Stimulated activated memory B cell treated with anti-CD40 and anti-IgM and Interleukin-4, amounts not matched to agents 10 μg/mL and 1 μg/mL and 100 μg/mL, for 72 hours (primary cell): ENCODE measurements at places on chromosomes 6 and 20.

GRCh38 chr20:57940868-57941522 is 231.2 kb upstream of the PMEPA1 start:
- ATAC-seq = no peak

GRCh38 chr6:142444376-142444775 is 142.6 kb downstream of the ADGRG6 start:
- peak; percentile 29 for ATAC-seq

- peak; percentile 70 for ATAC-seq
Observed at GRCh38 chr6:43246301-43247113, 3.2 kb downstream of the TTBK1 start.

DNA sequence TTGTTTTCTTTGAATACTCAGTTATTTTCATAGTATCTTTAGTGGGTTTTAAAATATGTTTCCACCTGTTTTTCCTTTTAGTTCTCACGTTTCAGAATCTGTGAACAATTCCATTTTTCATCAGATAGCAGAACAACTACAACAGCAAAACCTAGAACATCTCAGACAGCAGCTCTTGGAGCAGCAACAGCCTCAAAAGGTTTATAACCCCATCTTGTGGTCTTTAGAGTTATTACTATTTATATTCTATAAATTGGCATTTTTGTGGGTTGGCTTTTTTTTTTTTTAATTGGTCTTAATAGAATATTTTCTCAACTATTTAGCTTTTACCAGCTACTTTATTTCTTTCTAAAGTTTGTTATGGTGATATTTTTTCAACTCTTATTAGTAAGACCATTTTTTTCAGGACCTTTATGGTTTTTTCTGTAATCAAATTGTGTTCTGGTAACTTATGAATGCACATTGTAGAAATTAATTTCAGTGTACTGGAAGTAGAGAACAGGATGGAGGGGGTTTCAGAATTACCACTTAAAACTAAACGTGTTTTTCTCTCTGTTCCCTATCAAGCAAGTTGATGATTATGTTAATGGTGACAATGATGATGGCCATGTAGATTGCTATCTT is 72.2 kb downstream of the SCAF8 start:
- ATAC-seq = no peak

GRCh38 chr20:49187330-49187850 is 744 bp downstream of the STAU1 start:
- peak; percentile 2 for ATAC-seq

- ATAC-seq = no peak
Observed at GRCh38 chr6:30799210-30799609, 54.9 kb upstream of the IER3 start.

DNA sequence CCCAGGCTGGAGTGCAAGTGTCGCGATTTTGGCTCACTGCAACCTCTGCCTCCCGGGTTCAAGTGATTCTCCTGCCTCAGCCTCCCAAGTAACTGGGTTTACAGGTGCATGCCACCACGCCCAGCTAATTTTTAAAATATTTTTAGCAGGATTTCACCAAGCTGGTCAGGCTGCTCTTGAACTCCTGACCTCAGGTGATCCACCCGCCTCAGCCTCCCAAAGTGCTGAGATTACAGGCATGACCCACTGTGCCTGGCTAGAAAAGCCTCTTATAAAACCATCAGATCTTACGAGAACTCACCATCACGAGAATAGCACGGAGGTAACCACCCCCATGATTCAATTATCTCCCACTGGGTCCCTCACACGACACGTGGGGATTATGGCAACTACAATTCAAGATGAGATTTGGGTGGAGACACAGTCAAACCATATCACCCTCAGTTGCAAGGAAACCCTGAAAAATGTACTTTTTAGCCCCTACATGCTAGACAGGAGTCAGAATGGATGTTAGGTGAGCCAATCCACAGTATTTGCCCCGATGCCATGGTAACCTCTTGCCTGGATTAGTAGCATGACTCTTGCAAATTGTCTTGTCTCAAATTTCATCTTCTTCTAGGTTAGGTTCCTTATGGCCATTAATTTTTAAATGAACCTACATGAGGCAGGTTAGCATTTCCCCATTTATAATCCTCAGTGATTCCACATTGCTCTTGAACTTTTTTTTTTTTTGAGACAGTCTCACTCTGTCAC is 17.1 kb upstream of the SASH1 start:
- ATAC-seq = no peak

GRCh38 chr6:103879800-103880199 is 979.9 kb downstream of the HACE1 start:
- ATAC-seq = no peak

GRCh38 chr6:77463861-77464494 is 687 bp upstream of the HTR1B start:
- ATAC-seq = no peak

- ATAC-seq = no peak
Observed at GRCh38 chr20:16490696-16491095, 82.6 kb downstream of the KIF16B start.

- ATAC-seq = no peak
Observed at GRCh38 chr6:162940426-162940825, 212.7 kb downstream of the PACRG start.

DNA sequence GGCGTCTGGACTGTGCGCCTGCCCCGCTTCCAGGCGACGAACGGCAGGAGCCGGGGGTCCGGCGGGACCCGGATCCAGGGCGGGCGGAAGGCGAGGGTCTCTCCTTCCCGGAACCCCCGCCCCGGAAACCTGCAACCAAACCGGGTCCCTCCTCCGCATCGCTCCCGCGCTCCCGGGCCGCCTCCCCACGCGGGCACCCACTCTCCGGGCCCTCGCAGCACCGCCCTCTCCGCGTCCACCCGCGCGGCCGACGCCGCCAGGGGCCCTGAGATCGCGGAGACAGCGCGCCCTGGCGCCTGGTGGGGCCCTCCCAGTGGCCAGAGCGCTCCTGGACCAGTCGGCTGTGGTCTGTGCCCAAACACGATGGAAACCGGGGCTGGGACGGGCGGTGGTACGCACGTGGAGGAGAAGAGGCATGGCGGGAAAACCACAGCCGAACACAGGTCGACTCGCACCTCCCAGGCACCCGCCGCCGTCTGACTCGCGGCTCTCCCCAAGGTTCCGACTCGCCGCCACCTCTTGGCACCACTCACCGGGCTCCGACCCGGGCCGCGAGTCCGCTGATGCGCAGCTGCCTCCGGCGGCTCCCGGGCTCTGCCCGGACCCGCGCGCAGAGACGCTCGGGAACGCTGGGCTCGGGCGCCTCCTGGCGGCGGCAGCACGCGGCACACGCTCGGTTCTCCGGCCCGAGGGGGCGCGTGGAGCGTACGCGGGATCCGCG is 7.9 kb downstream of the NKX2-2 start:
- no peak for ATAC-seq

- ATAC-seq = no peak
Observed at GRCh38 chr6:121216928-121217327, 117.4 kb downstream of the TBC1D32 start.

GRCh38 chr6:41492261-41492891 is 53.8 kb upstream of the FOXP4 start:
- no peak for ATAC-seq

- no peak for ATAC-seq
Observed at GRCh38 chr20:44993343-44993742, 27.0 kb downstream of the STK4 start.

- peak; percentile 25 for ATAC-seq
Observed at GRCh38 chr6:21588481-21589351, 4.8 kb upstream of the SOX4 start.

DNA sequence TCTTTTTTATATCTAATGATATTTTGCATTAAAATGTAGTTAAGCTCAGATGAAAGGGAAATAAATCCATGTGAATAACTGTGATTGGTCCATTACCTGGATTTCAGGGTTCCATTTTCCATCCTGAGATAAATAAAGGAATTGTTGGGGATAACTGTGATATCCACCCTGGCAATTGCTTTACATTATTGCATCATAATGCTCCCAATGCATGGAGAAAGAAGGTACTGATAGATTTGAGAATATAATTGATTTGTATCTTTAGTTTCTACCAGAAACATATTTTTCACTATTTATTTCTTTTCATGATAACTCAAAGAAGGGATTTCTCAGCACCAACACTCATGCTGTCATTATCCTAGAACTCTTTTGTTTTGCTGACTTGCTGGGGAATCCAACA is 102.0 kb upstream of the KCNQ5 start:
- no peak for ATAC-seq

DNA sequence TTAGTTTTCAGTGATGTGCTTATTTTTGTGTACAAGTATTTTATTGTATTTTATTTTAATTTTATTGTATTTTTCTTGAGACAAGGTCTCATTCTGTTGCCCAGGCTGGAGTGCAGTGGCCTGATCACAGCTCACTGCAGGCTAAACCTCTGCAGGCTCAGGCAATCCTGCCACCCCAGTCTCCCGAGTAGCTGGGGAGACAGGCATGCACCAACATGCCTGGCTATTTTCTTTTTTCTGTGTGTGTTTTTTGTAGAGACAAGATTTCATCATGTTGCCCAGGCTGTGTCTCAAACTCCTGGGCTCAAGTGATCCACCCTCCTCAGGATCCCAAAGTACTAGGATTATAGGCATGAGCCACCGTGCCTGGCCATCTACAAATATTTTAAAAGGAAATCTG is 146.3 kb downstream of the MANEA start:
- no peak for ATAC-seq

- no peak for ATAC-seq
Observed at GRCh38 chr6:109790131-109790530, 99.0 kb downstream of the FIG4 start.

DNA sequence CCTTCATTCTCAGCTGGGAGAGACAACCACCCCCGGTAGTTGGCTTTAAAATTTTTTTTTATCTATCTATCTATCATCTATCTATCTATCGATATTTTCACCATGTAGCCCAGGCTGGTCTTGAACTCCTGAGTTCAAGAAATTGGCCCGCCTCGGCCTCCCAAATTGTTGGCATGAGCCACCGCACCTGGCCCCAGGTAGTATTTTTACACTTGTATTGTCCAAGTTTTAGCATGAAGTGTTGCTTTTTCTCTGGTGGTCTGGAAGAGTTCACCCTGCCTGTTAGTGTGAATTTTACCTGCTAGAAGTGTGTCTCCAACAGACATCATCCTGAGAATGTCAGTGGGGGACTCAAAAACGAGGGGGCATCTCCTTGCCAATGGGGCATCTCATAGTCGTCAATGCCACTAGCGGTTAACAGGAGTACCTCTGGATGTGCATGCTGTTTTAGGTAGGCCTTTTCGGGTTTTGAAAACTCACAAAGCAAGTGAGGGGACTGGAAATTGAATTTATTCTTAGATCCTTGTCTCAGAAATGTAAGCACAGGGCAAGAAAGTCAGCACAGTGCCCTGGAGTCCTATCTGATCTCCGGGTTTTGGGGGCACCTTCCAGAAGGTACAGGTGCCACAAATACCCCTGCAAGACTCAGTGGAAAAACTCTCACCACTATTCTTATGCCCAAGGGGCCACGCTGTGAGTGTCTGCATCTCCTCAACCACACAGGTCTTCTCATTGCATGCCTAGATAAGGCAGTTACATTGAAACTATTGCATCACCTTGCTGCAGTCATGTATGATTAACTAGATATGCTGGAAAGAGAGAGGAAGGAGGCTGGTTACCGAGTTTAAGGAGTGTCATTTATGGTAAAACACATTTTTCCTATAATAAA is 37.1 kb downstream of the TNFAIP3 start:
- peak; percentile 86 for ATAC-seq

- ATAC-seq = no peak
Observed at GRCh38 chr6:116572162-116572561, 858 bp downstream of the RWDD1 start.

- ATAC-seq = no peak
Observed at GRCh38 chr20:33675136-33675959, 1.1 kb upstream of the NECAB3 start.

DNA sequence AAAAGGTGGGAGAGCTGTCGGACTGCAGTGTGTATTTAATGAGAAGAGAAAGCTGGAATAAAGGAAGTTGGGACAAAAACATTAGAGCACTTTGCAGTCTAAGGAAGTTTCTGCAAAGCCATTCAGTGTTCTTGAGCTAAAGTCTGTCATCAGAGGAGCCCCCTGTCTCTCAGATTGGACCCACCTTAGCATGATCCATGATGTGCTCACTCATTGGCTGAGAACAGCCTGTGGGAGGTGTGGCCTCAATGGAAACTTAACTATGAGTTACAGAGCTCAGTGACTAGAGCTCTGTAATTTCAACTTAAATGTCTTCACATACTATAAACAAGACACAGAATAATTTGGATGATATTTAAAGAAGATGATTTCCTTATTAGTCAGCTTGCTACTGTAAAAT is 437.0 kb downstream of the BTBD3 start:
- ATAC-seq = no peak

GRCh38 chr20:48609491-48609978 is 218.3 kb downstream of the PREX1 start:
- ATAC-seq = peak; percentile 86

- no peak for ATAC-seq
Observed at GRCh38 chr20:49790077-49790798, 22.4 kb upstream of the SLC9A8 start.
